ENCODE measurements at places on chromosomes 13 and 19.
A peak's percentile ranks its signal among the peaks of the same experiment; 100 is the strongest.

- DNase-seq: no peak
Measured at GRCh38 chr19:19778666-19779065, 42.9 kb downstream of the ZNF506 start.

DNA sequence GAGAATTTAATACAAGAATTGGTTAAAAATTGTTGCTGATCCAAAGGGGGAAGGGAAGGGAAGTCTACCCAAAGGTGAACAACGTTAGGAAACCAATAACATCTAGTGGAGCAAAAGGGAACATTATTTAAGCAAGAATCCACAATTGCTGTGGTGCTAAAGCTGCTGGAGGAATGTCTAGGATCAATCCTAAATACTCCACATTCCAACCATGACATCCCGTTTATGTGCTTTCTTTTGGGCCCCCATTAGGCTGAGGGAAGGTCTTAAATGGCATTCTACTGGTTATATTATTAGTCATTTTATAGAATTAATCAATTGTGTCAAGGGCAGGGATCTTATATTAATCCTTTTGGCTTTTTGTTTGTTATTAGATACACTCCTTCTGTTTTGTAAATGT lies 39.9 kb upstream of the VWA8 start:
- DNase-seq: no peak

DNA sequence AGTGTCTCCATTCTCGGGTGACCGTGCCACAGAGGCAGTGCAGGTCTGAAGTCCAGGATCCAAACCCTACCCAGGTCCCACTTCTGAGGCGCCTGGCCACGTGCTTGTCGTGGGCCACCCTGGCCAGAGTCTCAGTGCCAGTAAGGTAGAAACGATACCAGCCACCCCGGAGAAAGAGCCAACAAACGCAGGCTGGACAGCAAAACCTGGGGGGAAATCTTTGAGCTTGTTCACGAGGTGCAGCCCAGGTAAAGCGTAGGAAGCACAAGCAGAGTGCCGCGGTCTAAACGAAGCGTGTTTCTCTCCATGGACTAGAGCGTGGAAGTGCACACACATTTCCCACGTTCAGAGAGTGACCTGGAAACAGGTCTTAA lies 95.6 kb downstream of the ATP11A start:
- DNase-seq: no peak

DNA sequence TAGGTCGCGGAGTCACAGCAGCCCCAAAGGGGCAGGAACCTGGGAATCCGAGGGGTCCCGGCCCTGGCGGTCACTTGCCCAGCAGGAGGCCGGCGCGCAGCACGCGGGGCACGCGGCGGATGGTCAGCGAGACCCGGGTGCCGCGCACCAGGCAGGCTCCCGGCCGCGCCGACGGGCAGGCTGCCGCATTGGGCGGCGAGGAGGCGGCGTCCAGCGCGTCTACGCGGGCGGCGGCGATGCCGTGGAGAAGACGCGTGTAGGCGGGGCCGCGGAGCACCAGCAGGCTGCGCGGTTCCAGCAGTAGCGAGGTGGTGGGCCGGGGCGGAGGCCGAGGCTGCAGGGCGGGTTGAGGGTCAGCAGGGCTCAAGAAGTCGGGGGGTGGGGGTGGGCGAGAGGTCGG lies 607 bp upstream of the SYNE4 start:
- DNase-seq: no peak

DNA sequence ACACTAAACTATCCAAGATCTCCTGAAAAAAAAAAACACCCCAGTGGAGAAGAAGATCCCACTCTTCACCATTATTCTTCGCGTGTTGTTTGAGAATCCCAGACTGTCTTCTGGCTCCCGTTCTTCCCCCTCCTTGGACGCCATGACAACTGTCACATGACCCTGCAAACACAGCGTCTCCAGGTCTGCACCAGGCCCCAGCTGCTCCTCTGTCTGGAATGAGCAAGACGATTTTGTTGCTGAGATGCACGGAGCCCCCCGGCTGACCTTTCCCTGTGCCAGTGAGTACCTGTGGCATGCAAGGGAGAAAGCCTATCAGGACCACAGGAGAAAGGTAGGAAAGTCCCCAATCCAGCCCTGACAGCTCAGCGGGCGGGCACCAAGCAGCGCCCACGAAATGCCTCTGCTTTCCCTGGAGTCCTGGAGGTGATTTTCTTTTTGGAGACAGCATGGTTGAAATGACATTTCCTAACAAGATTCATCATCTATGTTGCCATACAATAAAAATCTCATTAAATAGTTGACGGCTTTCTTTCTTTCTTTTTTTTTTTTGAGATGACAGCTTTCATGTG lies at the start of gene CFAP97D2:
CFAP97D2 (plus strand) TSS at position 171 of the 572 bp plus-strand sequence; CDS start at position 245, 74 bp downstream.
- DNase-seq: no peak

- peak; percentile 55 for DNase-seq
Measured at GRCh38 chr19:12778017-12778904, 2.9 kb upstream of the HOOK2 start.

GRCh38 chr13:104314321-104314720 lies 1248.1 kb upstream of the SLC10A2 start:
- no peak for DNase-seq

DNA sequence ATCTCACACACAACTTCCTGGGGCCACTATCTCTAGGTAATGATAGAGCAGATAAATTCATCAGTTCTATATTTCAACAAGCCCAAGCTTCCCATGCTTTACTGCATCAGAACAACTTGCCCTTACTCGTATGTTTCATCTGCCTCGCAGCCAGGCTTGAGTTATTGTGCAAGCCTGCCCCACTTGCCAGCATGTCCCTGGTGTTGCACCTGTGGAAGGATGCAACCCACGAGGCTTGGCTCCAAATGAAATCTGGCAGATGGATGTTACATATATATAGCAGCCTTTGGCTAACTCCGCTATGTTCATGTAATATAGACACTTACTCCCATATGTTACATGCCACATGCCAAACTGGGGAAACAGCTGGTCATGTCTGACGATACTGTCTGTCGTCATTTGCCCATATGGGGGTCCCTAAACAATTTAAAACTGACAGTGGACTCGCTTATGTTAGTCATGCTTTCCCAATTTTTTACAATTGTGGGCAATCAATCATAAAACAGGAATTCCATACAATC lies 6.2 kb downstream of the ERVK3-1 start:
- no peak for DNase-seq

GRCh38 chr13:102678339-102679107 lies 16.3 kb downstream of the METTL21C start:
- DNase-seq: no peak
